ENCODE measurements at places on chromosomes 5 and 9. TPM values are rescaled to one million over a fixed set of nuclear protein-coding genes. Genes with fewer than 3 reads are reported as not detected.

DNA sequence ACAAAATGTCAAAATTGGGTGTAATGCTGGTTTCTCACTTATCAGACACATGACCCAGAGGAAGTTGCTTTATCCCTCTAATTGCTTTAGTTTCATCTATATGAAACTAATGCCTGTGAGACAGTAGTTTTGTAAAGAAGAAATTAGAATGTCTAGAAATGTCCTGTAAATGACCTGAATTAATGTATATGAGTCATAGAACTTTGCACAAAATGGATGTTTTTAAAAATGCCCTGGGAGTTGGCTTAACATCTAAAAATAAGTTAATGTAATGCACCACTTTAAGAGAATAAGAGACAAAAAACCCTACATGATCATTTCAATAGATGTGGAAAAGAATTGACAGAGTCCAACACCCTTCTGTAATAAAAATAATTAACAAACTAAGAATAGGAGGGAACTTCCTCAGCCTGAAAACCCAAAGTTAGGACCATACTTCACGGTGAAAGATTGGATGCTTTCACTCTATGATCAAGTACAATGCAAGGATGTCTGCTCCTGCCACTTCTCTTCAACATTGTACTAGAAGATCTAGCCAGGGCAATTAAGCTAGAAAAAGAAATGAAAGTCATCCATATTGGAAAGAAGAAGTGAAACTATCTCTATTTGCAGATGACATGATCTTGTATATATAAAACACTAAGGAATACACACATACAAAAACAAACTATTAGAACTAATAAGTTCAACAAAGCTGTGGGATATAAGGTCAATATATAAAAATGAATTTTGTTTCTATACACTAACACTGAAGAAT, 117.9 kb downstream of the MELK start:
- DNase-seq, result no peak

CYSRT1 gene
- 0.42 TPM for total RNA-seq

- DNase-seq, result no peak
Observed at GRCh38 chr5:130126746-130127145, 222.5 kb downstream of the CHSY3 start.

SLC1A3 gene
- 18.1 TPM for total RNA-seq

- DNase-seq, result no peak
Observed at GRCh38 chr5:65037831-65038815, 269.4 kb downstream of the CWC27 start.

DNA sequence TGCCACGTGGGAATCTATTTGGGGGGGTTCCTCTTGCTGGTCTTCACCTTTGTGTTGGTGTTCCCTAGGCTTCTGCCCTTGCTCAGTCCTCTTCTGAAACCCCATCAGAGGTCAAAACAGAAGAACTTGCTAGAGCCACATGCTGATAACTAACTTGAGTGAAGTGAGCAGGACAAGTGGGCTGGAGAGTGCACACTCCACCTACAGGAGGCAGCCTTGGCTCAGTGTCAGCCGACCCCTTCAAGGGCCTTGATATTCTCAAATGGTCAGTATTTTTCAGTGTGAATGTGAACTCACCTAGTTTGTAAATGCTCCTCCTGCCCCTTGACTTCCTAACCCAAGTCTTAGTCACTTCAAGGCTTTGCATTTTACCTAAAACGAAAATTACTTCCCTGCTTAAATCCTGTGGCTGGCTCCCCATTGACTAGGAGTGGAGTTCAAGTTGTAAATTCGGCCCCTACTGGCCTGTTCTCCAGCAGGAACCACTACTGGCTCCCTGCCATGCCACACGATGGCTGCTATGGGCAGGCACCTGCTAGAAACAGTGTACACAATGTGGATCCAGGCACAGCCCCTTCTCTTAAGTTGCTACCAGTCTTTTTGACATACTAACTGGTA, 3.6 kb upstream of the SLC1A3 start:
- DNase-seq, result no peak

DNA sequence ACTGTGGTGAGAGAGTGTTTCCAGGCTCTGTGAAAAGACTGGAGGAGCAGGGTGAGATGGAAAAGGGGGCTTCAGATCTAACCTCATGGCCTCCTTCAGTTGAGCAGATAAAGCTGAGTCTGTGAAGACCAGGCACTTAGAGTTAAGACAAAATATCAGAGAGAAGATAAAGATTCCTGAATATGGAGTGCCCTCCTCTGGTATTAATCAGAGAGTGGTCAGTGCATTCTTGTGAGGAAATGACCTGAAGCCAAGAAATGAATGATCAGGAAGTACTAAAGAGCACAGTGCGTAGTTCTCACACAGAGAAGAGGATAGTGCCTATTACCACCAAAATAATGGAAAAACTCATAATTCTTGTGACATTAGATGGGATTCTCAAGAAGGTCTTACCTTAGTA, 1417.0 kb upstream of the ACO1 start:
- no peak for DNase-seq

- DNase-seq, result no peak
Observed at GRCh38 chr9:38207247-38207778, 138.3 kb upstream of the SHB start.

DNA sequence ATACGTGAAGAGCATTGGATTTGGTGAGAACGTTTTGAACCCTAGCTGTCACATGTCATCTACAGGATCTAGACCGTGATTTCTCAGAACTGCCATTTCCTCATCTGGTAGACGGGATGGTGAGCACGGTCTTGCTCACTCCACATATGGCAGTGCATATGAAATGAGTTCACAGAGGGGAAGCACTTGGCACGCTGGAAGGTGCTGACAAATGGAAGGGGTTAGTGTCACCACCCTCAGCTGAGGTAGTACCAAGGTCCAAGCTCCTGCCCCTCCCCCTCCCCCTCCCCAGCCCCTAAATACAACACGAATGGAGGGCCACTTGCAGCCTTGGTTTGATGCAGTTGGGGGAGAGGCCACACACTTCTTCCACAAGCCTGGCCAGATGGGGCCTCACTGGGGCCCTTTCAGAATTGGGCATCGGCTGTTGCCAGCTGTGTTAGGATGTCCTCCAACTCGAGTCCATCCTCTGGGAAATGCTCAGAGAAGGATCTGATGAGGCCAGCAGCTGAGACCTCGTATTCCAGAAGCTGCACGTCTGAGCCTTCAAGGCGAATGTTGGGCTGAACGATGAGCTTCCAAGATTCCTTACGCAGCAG, 322.4 kb downstream of the ANXA1 start:
- no peak for DNase-seq

DNA sequence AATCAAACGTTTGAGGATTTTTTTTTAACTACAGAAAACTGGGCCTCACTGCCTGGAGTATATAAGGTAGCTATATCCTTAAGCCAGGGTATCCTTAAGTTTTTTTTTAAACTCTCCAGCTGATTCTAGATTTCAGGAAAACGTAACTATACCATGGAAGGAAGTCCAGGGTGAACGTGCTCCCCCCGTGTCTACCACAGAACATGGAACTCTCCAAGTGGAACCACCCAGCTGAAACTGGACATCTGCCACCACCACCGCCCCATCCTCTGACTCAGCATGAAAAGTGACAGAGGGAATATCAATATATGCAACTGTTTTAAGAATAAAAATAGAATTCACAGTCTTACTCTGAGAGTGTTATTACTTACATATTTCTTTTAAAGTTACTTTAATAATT, 61.3 kb downstream of the DROSHA start:
- no peak for DNase-seq

GRCh38 chr9:137632230-137633161, 13.7 kb downstream of the EHMT1 start:
- no peak for DNase-seq

- DNase-seq, result no peak
Observed at GRCh38 chr9:134258332-134258731, 67.9 kb upstream of the RXRA start.

PRXL2C gene
- total RNA-seq, result 19.7 TPM

CMBL gene
- 17.2 TPM for total RNA-seq

NR3C1 gene
- 80.2 TPM for total RNA-seq

PCDH12 gene
- 14.6 TPM for total RNA-seq

- DNase-seq, result no peak
Observed at GRCh38 chr5:149282027-149282965, 10.6 kb downstream of the AFAP1L1 start.

GRCh38 chr9:27387722-27388121, 90.8 kb upstream of the EQTN start:
- DNase-seq, result no peak

GRCh38 chr5:84384604-84385575, at the start of gene EDIL3:
Gene EDIL3, minus strand, starts transcription at chr5:84384880. Its CDS starts 506 bp downstream, at chr5:84384374.
- no peak for DNase-seq

GRCh38 chr5:141903261-141903660, 20.4 kb upstream of the DELE1 start:
- DNase-seq, result no peak

UNC13B gene
- 11.3 TPM for total RNA-seq

SLC24A2 gene
- total RNA-seq, result 0.42 TPM
